Activated CD4-positive, alpha-beta T cell treated with anti-CD3 and anti-CD28 coated beads, Interleukin-2, amount 50 U/mL, for 1 hour (primary cell): ENCODE measurements at places on chromosomes 3 and 15.

- DNase-seq: no peak
Observed at GRCh38 chr3:66609660-66610561, 109.1 kb upstream of the LRIG1 start.

GRCh38 chr3:48411606-48412374 is 18.1 kb downstream of the PLXNB1 start:
- DNase-seq: no peak

DNA sequence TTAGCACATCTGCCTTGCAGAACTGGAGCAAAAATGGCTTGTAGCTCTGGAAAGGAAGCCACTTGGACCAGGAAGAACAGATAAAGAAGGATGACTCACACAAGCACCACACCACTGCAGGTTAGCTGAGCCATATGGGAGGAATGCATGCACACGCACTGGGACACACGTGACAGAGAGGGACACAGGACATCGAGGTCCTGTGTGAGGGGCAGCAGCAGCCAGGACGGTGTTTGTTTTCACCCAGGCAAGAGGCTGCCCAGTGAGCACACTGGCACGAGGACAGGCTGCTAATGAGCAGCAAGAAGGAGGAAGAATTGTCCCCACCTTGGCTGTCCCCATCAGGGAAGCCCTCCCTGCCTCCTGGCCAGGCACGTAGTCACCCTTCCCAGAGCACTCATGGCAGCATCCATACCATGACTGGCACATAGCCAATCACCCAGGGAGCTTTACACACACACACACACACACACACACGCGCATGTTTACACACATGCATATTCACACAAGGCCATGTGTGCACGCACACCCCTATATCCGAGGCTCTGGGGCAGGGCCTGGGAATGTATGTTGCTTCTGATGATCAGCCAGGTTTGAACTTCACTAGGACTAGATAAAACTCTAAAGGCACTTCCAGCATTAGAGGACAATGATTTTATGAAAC is 24.0 kb upstream of the SPTBN5 start:
- DNase-seq: no peak

DNA sequence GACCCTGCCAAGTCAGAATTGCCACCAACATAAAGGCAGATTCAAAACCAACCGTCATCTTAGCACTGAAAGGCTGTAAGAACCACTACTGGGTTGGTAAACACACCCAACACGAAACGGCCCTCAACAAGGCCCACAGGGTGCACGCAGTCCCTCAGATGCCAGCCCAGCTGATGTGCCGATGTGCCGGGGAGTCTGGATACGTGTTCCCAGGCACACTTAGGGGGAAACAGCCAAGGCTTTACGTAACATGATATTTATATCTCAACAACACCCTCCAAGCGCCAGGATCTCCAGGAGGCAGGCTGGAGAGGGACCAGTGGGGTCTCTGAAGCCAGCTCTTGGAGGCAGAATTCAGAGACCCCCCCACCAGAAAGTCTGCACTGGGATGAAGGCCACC is 14.2 kb downstream of the POC1A start:
- no peak for DNase-seq

DNA sequence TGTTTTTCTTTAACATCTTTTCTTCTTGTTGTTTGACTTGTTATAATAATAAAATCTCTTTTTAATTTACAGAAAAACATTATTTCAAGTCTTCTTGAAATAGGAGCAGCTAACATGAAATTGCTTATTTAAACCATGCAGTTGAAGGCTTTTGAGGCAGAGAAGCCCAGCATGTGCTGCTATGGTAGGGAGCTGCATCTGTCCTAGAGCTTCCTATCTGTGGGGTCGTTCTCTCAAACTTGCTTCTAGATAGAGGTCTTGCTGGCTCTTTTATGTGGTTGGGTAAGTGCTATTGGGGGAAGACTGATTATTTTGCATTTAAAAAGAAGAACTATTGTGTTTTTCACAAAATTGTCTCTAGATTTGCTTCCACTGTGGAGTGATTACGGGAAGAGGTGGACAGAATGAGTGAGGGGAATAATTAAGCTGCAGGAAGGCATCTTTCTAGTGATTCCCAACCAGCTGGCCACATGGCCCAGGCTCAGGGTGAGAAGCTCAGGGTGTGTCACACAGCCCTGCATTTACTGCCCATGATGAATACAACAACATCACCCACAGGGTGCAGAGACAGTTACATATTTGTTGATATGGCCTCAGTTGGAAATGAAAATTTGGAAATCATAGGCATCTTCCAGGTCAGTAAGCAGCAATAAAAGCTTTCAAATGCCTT is 98.7 kb downstream of the CHST2 start:
- no peak for DNase-seq

GRCh38 chr15:62945063-62945462 is 97.5 kb upstream of the TPM1 start:
- no peak for DNase-seq

DNA sequence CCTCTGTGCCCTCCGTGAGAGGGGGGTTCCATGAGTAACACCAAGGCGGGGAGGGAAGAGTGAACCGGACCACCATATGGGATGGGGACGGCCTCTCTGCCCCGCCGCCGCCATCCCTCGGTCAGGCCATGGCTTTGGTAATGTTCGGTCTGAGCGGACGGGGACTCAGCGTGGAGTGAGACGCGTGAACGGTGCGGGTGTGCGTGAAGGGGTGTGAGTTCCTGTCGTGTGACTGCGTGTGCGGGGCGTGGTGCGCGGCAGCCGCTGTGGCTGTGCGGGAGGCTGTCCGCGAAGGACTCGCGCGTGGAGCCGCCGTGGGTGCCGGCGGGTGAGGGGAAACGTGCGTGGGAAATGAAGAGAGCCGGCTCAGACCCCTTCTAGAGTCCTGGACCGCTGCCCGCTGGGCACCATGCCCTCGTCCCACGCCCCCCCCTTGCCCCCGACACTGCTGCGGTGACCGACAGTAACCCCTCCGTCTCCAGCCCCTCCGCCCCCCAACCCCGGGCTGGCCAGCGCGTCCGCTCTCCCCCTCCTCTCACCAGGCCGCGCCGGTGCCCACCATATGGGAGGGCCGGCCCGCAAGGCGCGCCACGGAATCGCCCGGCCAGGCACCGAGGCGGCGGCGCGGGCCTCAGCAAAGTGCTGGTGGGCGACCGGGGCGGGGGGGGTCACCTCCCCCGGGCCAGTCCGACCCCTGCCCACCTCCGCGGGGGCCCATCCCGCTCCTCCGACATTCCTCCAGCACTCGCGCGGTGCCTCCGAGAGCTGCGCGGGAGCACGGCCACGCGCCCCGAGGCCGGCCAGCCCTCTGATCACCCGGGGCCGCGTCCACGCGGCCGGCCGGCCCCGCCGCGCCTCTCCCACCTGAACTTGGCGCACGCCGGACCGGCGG is 589 bp downstream of the KLF15 start:
- no peak for DNase-seq

GRCh38 chr3:105402287-105402801 is 35.6 kb downstream of the ALCAM start:
- no peak for DNase-seq

GRCh38 chr15:93826790-93827189 is 404.6 kb upstream of the MCTP2 start:
- no peak for DNase-seq

DNA sequence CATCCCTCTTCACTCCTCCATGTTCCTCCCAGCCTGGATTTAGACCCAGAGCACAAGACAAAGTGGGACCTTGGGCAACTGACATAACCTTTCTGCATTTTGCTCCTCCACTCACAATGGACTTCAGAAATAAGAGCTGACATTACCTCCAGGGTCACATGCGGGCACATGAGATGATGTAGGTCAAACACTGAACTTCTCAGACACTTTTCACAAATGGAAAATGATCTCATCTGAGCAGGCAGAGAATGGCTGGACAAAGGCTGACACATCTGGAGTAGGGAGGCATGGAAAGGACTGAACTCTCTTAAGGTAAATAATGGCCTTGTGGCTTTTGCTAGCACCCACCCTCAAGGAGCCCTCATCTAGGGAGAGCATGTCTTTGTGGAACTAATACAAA is 849.2 kb upstream of the CFAP20DC start:
- no peak for DNase-seq

DNA sequence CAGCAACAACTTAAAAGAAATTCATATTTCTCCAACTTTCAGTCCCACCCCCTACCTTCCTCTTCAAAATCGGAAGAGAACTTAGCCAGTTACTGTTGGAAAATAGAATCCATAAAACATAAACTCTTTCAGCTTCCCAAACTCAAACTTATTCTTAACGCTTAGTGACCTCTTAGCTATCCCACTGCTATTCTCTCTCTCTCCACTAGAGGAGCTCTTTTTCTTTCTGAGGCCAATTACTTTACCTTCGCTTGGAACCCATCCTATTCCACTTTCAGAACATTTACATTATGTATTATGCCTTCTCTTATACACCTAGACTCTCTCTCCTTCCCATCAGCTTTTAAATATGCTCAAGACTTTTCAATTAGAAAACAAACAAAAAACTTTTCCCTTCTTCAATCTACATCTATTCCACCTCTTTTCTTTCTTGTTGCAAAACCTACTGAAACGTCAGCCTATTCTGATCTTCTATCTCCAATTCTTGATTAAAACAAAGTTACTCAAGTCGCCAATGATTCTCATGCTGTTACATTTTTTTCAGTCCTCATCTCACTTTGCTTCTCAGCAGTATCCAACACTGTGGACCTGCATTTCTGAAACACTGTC is 13.4 kb upstream of the GHSR start:
- no peak for DNase-seq
